ENCODE measurements at places on chromosomes 7 and 10.
A peak's percentile ranks its signal among the peaks of the same experiment; 100 is the strongest.

GRCh38 chr7:22667562-22668239 is 59.3 kb upstream of the IL6 start:
- no peak for DNase-seq

GRCh38 chr7:70210200-70210935 is 612.1 kb downstream of the AUTS2 start:
- DNase-seq: no peak

DNA sequence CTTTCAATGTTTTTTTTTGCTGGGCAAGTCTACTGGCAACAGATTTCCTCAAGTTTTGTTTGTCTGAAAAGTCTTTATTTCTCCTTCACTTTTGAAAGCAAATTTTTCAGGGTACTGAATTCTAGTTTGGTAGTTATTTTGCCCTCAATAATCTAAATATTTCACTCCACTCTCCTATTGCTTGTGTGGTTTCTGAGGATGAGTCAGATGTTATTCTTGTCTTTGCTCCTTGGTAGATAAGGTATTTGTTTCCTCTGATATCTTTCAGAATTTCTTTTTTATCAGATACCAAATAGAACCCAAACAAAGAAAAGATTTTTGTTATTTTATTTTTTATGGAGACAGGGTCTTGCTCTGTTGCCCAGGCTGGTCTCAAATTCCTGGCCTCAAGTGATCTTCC is 99.2 kb upstream of the MALRD1 start:
- no peak for DNase-seq

DNA sequence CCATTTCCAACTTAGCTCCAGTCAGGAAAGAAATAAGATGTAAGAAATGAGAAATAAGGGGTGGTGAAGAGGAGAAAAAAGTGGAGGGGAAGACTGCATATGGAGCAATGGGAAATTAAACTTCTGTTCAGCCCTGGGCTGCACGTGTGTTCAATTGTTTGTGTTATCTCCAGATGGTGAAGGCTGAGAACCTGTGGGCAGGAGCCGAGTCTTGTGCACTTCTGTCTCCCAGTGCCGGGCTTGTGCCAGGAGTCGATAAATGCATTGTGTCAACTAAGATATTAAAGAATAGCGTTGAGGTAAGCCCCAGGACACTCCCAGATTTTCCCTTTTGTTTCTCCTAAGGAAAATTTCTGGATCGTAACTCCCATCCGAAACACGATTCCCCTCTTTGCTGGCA is 98.2 kb downstream of the PRLHR start:
- DNase-seq: no peak

DNA sequence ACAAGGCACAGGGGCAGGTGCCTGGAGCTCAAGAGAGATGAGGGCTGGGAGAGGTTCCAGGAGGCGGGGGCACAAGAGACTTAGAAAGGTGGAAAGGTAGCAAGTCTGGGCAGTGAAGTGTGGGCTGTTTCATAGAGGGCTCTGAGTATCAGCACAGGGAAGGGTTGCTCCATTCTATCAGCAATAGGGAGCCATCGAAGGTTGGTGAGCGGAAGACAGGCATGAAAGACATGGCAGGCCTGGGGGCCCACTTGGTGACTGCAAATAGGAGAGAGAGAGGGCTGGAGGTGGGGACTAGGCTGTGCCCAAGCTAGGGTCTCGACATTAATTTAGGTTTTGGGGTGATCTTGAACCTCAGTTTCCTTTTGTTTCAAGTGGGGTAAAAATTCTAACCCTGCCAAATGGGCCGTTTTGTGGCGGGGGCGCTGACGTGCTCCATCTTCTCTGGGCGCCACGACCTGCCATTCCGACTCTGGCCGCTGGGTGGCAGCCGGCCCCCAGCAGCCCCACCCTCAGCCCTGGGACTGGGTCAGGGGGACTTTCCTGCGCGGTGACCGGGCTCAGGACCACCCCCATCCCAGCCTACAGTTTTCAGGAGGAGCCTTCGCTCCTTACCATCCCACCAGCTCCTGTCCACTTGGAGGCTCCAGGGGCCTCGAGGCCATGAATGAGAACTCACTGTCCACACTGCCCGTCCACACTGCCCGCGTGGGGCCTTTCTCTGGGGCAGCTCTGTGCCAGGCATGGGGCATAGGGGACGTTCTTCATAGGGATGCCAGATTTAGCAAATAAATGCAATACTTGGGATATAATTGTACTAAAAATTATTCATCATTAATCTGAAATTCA is 37.2 kb upstream of the PCBD1 start:
- peak; percentile 10 for DNase-seq

DNA sequence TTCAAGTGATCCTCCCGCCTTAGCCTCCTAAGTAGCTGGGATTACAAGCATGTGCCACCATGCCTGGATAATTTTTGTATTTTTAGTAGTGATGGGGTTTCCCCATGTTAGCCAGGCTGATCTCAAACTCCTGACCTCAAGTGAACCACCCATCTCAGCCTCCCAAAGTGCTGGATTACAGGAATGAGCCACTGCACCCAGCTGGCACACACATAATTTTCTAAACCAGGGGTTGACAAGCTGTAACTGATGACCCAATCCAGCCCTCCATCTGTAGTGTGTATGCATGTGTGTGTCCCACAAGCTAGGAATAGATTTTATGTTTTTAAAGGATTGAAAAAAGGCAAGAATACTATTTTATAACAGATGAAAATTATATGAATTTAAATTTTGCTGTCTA is 125.9 kb upstream of the INSYN2A start:
- no peak for DNase-seq

GRCh38 chr7:85916016-85916415 is 727.7 kb upstream of the GRM3 start:
- DNase-seq: no peak

- DNase-seq: no peak
These were observed 1190.5 kb upstream of the LRRTM3 start for GRCh38 chr10:65735382-65735781.

DNA sequence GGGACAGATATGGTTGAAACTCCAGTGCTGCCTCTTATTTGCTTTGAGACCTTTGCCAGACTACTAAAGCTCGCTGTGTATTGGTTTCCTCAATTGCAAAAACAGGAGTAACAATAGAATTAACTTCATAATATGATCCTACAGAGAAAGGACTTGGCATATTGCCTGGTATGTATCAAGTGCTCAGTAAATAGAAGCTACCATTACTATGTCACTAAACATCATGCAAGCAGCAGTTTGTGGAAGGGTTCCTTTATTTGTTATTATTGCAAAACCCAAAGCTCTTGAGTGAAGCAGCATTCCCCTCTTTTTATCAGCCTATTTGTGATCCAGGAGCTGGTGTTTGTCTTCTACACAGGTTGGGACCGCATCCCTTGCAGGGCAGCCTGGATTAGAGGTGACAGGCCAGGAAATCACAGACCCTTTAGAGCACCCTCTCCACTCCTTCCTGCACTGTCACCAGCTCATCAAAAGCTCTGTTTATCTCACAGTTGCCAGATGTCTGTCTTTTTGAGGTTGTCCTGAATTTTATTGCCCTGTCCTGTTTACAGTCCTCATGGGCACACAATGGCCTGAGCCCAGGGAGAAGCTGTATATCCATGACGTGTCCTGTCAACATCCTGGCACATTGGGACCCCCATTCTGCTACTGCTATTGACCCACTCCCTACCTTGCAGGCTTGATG is 121.5 kb downstream of the SNX10 start:
- DNase-seq: no peak

DNA sequence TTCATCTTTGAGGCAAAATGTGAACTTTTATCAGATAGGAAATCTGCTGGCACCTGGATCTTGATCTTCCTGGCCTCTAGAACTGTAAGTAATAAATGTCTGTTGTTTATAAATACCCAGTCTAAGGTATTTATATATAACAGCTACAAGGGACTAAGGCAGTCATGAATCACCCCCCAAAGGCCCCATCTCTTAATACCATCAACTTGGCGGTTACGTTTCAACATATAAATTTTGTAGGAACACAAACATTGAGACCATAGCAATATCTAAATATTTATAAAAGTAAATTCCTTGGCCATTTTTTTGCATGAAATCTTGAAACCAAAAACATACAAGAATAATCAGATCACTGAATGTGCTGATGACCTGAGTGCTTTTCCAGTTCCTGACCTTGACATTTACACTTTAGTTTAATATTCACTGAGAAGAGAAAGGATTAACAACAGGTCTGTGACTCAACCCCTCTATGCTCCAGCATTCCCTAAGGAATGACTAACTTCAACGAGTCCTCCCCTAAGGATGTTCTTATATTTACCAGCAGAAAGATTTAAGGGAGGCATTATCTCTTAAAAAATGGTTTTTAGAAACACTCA is 1438.5 kb upstream of the CELF2 start:
- no peak for DNase-seq

DNA sequence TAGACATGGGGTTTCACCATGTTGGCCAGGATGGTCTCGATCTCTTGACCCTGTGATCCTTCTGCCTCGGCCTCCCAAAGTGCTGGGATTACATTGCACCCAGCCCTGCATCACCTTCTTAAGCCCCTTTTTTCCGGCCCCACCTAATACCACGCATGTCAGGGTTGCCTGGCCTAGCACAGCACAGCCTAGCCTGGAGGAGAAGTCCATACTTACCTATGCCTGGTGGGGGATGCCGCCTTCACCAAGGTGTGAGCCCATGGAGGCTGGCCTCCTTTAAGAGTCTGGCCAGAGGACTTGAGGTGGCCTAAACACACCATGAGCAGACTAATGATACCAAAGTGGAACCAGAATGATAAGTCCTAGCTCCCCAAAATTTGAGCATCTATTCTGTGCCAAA is 22.0 kb upstream of the CUX1 start:
- no peak for DNase-seq

DNA sequence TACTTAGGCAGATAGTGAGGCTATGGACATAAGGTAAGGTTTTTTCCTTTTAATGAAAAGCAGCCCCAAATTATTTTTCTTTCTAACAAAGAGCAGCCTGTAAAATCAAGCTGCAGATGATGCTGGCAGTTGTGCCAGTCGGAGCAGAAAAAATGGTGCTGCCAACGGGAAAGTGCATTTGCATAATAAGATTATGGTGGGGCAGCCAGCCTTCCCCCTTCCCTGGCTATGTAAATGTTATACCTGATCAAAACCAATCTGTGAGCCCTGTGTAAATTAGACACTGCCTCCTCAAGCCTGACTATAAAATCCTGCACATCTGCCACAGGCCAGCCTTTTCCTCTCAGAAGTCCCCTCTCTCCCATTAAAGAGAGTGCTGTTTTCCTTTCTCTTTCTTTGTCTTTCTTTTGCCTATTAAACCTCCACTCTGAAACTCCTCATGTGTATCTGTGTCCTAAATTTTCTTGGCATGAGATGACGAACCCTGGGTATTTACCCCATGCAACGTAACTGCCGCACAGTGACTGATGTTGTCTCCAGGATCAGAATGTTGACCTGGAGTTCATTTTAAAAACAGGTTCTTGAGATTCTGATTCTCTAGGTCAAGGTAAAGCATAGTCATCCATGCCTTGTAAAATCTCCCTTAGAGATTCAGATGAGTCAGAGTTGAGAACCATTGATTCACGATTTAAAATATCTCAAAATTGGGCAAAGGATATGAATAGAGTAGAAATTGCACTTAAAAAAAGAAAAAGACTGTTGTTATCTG is 167.3 kb upstream of the C1GALT1 start:
- no peak for DNase-seq

GRCh38 chr7:106947244-106947728 is 82.2 kb downstream of the PIK3CG start:
- DNase-seq: peak; percentile 36

DNA sequence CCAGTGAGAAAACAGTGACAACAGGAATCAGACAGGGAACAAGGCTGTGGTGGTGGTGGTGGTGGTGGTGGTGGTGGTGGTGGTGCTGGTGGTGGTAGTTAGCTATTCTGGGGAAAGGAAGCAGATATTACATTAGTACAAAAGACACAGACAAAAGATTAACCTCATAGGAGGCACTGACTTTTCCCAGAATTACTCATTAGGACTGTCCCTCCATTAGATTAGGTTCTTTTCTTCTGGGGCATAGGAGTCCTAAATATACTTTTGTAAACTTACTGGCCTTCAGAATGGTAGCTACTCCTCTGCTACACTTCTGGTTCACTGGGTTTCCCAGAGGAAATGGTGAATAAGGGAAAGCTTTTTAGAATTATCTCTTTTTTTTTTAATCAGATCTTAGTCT is 156.6 kb upstream of the SEMA3D start:
- DNase-seq: no peak

DNA sequence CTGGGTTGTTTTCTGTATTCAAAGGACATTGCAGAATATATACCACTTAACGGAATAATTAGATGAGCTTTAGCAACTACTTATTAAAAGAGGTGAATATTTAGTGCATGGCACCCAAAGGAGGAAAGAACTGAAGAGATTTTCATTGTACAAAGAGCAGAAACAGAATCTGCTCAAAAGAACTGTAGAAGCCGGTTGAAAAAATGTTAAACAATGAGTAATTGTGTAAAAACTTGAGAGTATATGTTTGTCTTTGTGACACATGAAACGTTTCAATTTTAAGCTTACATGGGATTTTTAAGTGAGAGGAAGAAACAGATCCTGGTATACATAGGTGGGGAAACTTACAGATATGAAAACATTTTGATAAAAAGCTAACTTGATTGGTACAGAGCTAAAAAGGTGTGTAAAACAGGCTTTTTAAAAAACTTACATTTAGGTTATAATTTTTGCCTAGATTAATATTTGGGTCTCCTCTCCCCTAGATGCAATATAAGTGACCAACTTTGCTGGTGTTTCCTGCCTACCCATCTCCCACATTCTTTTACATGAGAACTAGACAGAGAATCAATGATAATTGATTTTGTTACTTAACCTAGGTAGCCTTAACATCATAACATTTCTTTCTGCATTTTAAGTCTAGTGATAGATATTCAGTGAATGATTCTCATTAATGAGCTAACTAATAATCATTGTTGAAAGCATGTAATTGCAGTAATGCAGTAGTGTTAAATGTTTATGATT is 6.8 kb downstream of the ARL5B start:
- DNase-seq: no peak

DNA sequence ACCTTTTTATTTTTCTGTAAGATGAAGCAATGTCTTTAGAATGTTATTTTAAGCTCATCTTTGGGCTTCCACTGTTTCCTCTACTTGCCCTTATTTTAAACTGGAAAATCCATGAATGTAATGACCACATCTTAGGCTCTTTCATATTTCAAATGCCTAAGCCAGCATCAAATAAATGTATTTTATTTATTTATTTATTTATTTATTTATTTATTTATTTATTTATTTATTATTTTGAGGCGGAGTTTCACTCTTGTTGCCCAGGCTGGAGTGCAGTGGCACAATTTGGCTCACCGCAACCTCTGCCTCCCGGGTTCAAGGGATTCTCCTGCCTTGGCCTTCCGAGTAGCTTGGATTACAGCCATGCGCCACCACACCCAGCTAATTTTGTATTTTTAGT is 69.2 kb downstream of the HDAC9 start:
- no peak for DNase-seq
